Bronchial epithelial cell (primary cell): ENCODE measurements at places on chromosomes 3 and 15. TPM values are rescaled to one million over a fixed set of nuclear protein-coding genes. Genes with fewer than 3 reads are reported as not detected.

- no peak for DNase-seq
Observed at GRCh38 chr3:147305533-147306250, 100.7 kb downstream of the ZIC4 start.

DNA sequence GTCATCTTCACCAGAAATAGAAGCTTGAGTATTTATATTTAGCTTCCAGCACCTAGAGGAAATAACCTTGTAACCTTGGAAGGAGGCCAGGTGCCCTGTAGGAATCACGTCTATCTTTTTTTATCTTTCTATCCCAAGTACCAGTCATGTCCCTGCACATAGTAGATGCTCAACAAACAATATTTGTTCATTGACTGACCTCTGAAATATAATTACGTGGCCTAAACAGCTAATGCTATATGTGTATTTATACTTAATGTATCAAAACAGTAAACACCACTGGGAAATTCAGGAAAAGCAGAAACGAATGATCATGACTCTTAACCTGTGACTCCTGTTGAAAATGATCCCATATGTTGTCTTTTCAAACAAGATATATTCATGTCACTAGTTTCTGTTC, 97.9 kb upstream of the ADAMTSL3 start:
- no peak for DNase-seq

GRCh38 chr3:126946405-126946804, 36.5 kb upstream of the PLXNA1 start:
- DNase-seq: no peak

DNA sequence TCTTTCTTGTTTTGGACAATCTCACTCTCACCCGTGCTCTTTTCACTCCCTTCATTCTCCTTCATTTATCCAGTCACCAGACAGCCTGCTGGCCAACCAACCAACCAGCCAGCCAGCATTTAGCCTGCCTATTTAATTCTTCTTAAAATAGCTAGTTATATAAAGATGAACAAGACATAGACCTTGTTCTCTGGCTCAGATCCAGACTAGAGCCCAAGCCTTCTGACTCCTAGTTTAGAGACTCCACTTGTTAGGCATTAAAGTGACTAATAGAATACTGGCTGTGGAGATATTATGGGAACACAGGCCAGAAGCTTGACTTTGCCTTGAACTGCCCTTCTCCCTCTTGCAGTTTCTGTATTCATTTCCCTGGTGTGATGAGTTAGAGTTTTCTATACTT, 215.3 kb upstream of the THRB start:
- DNase-seq: no peak

DNA sequence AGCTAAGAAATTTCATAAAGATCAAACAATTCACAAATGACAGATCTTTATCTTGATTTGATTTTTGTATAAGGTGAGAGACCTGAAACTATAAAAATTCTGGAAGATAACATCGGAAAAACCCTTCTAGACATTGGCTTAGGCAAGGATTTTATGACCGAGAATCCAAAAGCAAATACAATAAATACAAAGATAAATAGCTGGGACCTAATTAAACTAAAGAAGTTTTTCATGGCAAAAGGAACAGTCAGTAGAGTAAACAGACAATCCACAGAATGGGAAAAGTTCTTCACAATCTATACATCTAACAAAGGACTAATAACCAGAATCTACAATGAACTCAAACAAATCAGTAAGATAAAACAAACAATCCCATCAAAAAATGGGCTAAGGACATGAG, 116.9 kb upstream of the BCHE start:
- no peak for DNase-seq

GRCh38 chr15:93362821-93363220, 273.8 kb upstream of the RGMA start:
- no peak for DNase-seq

- no peak for DNase-seq
Observed at GRCh38 chr15:47395076-47395475, 322.2 kb upstream of the SEMA6D start.

DNA sequence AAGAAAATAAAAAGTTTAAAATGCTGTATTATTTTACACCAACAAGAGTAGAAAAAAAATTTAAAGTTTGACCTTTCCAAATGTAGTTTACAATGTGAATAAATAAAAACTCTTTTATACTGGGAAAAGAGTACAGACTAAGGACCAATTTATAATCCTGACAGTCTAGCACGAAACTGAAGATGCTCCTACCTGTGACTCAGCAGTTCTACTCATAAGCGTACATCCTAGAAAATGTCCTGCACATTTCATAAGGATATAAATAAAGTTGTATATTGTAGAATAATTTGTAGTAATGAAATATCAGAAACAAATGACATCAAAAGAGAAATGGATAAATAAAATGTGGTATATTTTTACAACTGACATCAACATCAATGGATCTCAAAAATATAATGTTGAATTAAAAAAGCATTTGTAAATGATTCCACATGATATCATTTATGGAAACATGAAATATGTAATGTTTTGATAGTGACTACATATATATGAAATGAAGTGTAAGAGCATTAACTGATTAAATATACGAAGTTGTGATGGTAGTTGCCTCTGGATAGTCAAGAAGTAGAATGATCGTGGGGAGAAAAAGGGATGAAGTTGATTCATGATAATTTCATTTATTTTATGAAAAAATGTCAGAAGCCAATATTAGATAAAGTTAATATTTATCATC, 161.3 kb upstream of the CBLB start:
- peak; percentile 40 for DNase-seq

DNA sequence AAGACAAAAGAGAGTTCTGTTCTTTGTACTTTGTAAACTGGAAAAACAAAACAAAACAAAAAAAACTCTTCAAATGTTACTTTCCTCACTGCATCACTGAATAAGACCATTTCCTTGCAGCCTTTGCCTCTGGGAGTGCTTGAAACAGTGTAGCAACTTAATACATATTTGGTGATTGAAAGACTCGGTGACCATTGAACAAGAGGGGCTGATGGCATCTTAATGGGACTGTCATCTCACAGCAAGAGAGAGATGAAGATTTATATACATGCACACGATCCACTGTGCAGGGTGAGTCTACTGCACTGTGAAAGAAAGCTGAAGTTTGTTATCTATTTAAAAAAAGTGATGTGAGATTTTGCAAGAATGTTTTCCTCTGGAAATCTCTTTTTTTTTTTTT, 111.9 kb upstream of the KLHL25 start:
- DNase-seq: no peak

GRCh38 chr15:72034859-72035650, 82.9 kb downstream of the MYO9A start:
- DNase-seq: no peak

- DNase-seq: no peak
Observed at GRCh38 chr15:22827125-22827524, 11.3 kb upstream of the NIPA2 start.

GRCh38 chr3:70974747-70975146, 608.8 kb downstream of the FOXP1 start:
- no peak for DNase-seq

DNA sequence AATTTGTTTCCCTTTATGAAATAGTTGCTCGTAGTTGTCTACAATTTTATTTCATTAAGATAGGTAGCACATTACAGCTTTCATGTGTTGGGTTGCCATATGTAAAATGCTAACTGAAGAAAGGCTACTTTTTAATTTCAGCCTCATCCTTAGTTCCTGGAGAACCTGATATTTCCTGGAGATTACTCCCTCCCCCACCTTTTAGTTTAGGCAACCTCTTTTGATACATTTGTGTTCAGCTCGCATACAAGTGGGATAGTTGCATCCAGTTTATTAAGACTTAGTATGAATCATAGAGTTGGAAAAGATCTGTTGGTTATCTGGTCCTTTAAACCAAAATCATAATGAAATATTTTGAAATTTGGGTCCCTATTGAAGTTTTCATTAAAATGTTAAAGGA, 6.0 kb downstream of the SETD5 start:
- no peak for DNase-seq

- DNase-seq: no peak
Observed at GRCh38 chr15:73021139-73021621, 31.1 kb upstream of the NEO1 start.

DNA sequence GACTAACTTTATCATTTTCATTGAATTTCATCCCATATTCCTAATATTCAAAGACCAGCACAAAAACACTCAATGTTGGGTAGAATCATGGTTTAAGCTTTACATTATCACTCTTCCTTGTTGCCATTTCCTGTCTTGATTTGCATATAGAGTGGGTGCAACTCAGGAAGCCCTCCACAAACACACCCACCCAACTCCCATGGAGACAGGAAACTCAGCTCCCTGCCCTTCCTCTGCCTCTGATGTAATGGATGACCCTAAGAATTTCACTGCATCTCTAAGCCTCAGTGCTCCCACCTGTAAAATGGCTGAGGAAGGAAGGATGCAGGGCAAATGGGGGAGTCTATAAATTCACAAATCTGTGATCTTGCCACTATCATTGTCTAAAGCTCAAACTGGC, 98.1 kb upstream of the BFSP2 start:
- peak; percentile 32 for DNase-seq

Gene FGD5
- total RNA-seq: not detected in 2 replicates

Gene POMGNT2
- 8.2 TPM in 2 replicates for total RNA-seq

Gene SPESP1
- total RNA-seq: 3.8 and 4.2 TPM in 2 replicates

Gene CTSH
- 47.5 and 75.8 TPM in 2 replicates for total RNA-seq

Gene LHFPL4
- total RNA-seq: not detected in 2 replicates

Gene UMPS
- total RNA-seq: 21.8 and 31.3 TPM in 2 replicates

Gene SNX22
- total RNA-seq: under 0.01 and 0.13 TPM in 2 replicates

Gene CXCR6
- not detected in 2 replicates for total RNA-seq

Gene FBXO40
- not detected in 2 replicates for total RNA-seq

Gene RHOV
- 7.1 and 38.7 TPM in 2 replicates for total RNA-seq

Gene CEP152
- 4.5 and 10.1 TPM in 2 replicates for total RNA-seq

Gene SPRED1
- 15.6 and 16.3 TPM in 2 replicates for total RNA-seq

Gene CACNA2D3
- total RNA-seq: 0.13 TPM in 1 of 2 replicates, not detected in the other

Gene SEMA3G
- total RNA-seq: under 0.01 and 0.13 TPM in 2 replicates
